Endodermal cell (in vitro differentiated cells): ENCODE measurements at places on chromosomes 16 and 17. TPM values are rescaled to one million over a fixed set of nuclear protein-coding genes. Genes with fewer than 3 reads are reported as not detected.

The MEIOB gene
- total RNA-seq = 0.21 TPM in 1 of 3 replicates, not detected in the others

The ZFPM1 gene
- 14.5 and 18.1 TPM in 2 replicates for total RNA-seq

The NECAB2 gene
- 2.7 and 4.7 TPM in 2 replicates for total RNA-seq

The CA7 gene
- total RNA-seq = not detected in 2 replicates

The MAF gene
- total RNA-seq = 4.1 and 5.1 TPM in 2 replicates

The GINS2 gene
- total RNA-seq = 16.8 to 42.3 TPM (median 39.5 TPM) in 3 replicates

The GPR139 gene
- total RNA-seq = not detected in 2 replicates

The CHRNE gene
- 0.71 to 1.2 TPM (median 1.0 TPM) in 3 replicates for total RNA-seq

The ANTKMT gene
- total RNA-seq = 36.9 and 37.8 TPM in 2 replicates

The NDE1 gene
- 55.8 to 79.3 TPM (median 69.2 TPM) in 3 replicates for total RNA-seq

- no peak overlapping the region for H3K4me3 ChIP-seq
- DNase-seq = no peak
- H3K36me3 ChIP-seq = no peaks in the 10 kb centered on the region
- H3K4me1 ChIP-seq = no peaks in the 10 kb centered on the region
These were observed 1689.3 kb downstream of the TP53TG3F start for GRCh38 chr16:35148748-35149147.

DNA sequence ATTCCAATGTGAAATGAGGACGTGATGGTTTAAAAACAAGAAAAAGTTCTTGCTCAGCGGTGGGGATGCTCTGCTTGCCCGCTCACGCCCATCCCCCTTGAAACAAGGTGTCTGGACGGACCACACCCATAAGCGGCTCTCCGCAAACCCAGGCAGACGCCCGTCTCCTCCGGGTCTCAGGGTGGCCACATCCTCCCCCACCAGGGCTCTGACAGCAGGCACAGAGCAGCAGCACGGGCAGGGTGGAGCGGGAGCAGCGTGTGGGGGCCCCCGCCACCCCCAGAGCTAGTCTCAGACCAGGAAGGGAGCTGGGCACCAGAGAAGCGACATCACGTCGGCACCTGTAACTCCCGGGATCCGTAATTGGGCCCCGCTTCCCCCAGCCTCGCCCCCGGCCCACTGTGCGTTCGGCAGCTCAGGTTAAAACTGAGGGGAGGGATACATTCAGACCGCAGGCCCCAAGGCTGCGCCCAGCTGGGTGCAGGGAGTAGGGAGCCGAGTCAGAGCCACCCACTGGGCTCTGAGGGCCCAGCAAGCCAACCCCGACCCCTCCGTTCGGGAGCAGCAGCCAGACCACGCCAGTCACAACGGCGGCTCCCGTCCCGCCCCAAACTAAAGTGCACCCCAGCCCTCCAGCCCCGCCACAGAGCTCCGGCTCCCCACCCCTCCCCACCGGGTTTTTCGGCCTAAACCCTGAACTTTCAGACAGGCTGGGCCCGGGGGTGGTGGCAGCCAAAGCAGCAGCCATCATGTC is 22.0 kb downstream of the CLUH start:
- H3K27me3 ChIP-seq = no peaks in the 10 kb centered on the region
- peak overlapping the region; percentile 38 for H3K27ac ChIP-seq
- DNase-seq = peak; percentile 58
- H3K4me3 ChIP-seq = no peak overlapping the region

- DNase-seq = no peak
- H3K27me3 ChIP-seq = no peaks in the 10 kb centered on the region
- peak overlapping the region; percentile 98 for H3K4me3 ChIP-seq
- H3K4me1 ChIP-seq = no peaks in the 10 kb centered on the region
These were observed 623 bp downstream of the MBTPS1 start for GRCh38 chr16:84115919-84116719.

- H3K4me3 ChIP-seq = no peak overlapping the region
- no peaks in the 10 kb centered on the region for H3K27me3 ChIP-seq
- H3K36me3 ChIP-seq = peaks cover 15% of the 10 kb centered on the region
These were observed 144.0 kb upstream of the CHMP6 start for GRCh38 chr17:80847496-80848230.

DNA sequence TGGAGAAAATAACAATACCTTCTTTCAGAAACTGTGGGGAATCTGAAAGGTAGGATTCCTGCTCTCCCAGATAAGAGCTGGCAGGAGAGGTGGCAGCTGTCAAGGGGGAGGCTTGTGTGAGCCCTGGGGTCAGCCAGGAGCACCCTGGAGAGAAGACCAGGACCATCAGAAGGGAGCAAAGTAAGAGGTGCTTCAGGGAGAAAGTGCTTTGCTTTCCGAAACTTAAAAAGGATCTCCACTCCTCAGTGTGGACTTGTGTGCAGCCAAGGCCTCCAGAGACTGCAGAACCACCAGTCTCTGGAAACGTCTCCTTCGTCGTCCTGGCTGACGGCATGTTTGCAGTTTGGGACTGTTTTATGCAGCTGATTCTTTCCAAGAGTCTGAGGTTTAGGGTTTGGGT is 13.7 kb upstream of the SOX9 start:
- H3K27me3 ChIP-seq = peaks cover 44% of the 10 kb centered on the region
- H3K36me3 ChIP-seq = no peaks in the 10 kb centered on the region
- H3K4me3 ChIP-seq = no peak overlapping the region
- H3K27ac ChIP-seq = no peak overlapping the region

- DNase-seq = peak; percentile 56
- H3K4me3 ChIP-seq = no peak overlapping the region
- no peak overlapping the region for H3K27ac ChIP-seq
- no peaks in the 10 kb centered on the region for H3K27me3 ChIP-seq
- no peaks in the 10 kb centered on the region for H3K4me1 ChIP-seq
- no peaks in the 10 kb centered on the region for H3K36me3 ChIP-seq
These were observed 92.6 kb downstream of the RPTOR start for GRCh38 chr17:80637048-80637781.

- no peaks in the 10 kb centered on the region for H3K4me1 ChIP-seq
- H3K4me3 ChIP-seq = no peak overlapping the region
- no peak for DNase-seq
- H3K27me3 ChIP-seq = peaks cover 70% of the 10 kb centered on the region
- no peaks in the 10 kb centered on the region for H3K36me3 ChIP-seq
These were observed 13.0 kb downstream of the CBX4 start for GRCh38 chr17:79826204-79826680.

DNA sequence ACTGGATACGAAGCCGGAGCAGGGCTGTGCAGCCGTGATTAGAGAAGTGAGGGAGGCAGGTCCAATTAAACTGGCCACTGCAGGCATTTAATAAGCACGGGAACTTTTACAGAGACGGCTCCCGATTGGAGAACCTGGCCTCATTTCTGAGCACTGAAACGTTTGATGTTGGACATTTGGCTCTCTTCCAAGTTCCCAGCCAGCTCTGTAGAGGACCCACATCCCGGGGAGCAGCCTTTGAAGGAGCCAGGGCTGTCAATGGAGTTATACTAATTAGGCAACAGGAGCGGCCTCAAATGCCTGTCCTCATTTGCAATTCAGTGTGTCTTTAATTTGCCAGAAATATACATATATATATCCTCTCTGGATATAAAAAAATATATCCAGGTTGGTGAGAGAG is 499.4 kb upstream of the C16orf82 start:
- no peak overlapping the region for H3K4me3 ChIP-seq
- no peaks in the 10 kb centered on the region for H3K4me1 ChIP-seq
- H3K36me3 ChIP-seq = no peaks in the 10 kb centered on the region
- H3K27me3 ChIP-seq = peaks cover 29% of the 10 kb centered on the region

DNA sequence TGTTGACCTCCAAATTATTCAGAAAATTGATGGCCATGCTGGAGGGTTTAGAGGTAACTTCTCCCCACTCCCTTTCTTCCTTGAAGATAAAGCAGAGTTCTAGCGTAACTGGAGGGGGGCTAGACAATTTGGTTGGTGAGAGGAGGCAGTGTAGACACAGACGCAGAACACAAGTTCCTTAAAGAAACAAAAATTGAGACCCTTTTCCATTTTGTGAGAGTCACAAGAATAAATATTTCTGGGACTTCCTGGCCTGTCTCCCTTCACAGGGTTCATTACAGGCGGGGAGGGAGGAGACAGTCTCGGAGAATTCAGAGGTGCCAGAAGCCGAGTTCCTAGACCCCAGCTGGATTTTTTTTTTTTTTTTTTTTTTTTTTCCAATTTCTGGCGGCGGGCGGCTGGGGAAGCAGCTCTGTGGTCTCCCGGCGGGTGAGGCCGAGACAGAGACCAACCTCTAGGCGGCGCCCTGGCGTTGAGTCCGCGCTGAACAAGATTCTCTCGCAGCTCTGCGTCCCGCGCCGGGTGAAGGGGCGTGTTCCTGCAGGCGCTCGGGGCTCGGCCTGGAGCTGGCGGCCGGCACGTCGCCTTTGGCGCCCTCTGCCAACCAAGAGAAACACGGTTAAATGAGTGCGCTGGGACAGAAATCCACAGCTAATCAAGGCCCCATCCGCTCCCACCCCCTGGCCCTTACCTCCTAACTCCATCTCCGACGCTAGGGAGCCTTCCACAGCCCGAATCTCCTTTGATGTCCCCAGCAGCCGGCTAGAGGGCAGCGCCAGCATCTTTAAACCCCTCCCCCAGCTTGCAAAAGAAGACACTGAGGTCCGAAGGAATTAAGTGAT is 10.2 kb upstream of the HOXB9 start:
- peaks cover 100% of the 10 kb centered on the region for H3K27me3 ChIP-seq
- no peak overlapping the region for H3K4me3 ChIP-seq
- peak; percentile 100 for DNase-seq
- no peak overlapping the region for H3K27ac ChIP-seq
- H3K4me1 ChIP-seq = no peaks in the 10 kb centered on the region

GRCh38 chr16:30760001-30760559 is 1.8 kb downstream of the CFAP119 start:
- H3K4me1 ChIP-seq = peaks cover 8% of the 10 kb centered on the region
- no peak for DNase-seq
- H3K36me3 ChIP-seq = peaks cover 73% of the 10 kb centered on the region
- no peaks in the 10 kb centered on the region for H3K27me3 ChIP-seq
- H3K27ac ChIP-seq = no peak overlapping the region
- H3K4me3 ChIP-seq = peak overlapping the region; percentile 97

GRCh38 chr17:35534576-35535093 is 2.8 kb downstream of the SLFN12L start:
- no peaks in the 10 kb centered on the region for H3K4me1 ChIP-seq
- no peak overlapping the region for H3K4me3 ChIP-seq

- peaks cover 30% of the 10 kb centered on the region for H3K4me1 ChIP-seq
- H3K4me3 ChIP-seq = peak overlapping the region; percentile 99
- no peaks in the 10 kb centered on the region for H3K36me3 ChIP-seq
- peaks cover 7% of the 10 kb centered on the region for H3K27me3 ChIP-seq
- no peak overlapping the region for H3K27ac ChIP-seq
These were observed 2.9 kb downstream of the CMIP start for GRCh38 chr16:81447383-81448101.

DNA sequence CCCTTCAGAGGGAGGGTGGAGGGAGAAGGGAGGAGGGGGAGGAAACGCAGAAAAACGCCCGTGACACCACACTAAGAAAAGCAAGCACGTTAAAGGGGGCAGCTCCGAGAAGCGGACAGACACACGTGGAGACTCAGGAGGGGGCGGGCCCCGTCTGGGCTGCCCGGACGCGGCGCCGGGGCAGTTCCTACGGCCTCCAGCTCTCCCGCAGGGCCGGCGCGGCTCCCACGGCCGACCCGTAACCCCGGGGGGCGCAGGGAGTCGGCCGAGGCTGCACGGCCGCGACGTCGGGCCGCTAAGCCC is 362 bp downstream of the KLHDC4 start:
- no peaks in the 10 kb centered on the region for H3K27me3 ChIP-seq
- no peaks in the 10 kb centered on the region for H3K4me1 ChIP-seq
- no peak for DNase-seq
- peak overlapping the region; percentile 94 for H3K4me3 ChIP-seq
- peaks cover 34% of the 10 kb centered on the region for H3K36me3 ChIP-seq
- H3K27ac ChIP-seq = peak overlapping the region; percentile 5

- no peak overlapping the region for H3K27ac ChIP-seq
- no peaks in the 10 kb centered on the region for H3K36me3 ChIP-seq
- H3K4me3 ChIP-seq = no peak overlapping the region
- H3K27me3 ChIP-seq = no peaks in the 10 kb centered on the region
These were observed 2.9 kb downstream of the TNS4 start for GRCh38 chr17:40498281-40499084.

DNA sequence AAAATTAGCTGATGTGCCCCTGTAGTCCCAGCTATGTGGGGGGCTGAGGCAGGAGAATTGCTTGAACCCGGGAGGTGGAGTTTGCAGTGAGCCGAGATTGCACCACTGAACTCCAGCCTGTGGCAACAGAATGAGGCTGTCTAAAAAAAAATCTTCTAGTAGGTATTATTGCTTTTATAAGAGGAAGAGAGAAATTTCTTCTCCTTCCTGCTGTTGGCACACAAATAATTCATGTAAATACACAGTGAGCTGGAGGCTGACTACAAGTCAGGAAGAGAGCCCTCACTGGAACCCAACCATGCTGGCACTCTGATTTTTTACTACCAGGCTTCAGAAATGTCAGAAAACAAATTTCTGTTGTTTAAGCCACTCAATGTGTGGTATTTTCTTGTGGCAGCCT is 6.7 kb downstream of the PRDM7 start:
- H3K4me3 ChIP-seq = no peak overlapping the region
- no peaks in the 10 kb centered on the region for H3K4me1 ChIP-seq
- DNase-seq = no peak
- H3K27me3 ChIP-seq = no peaks in the 10 kb centered on the region
- H3K36me3 ChIP-seq = no peaks in the 10 kb centered on the region

GRCh38 chr17:66518108-66518507 is 215.7 kb downstream of the PRKCA start:
- no peak overlapping the region for H3K4me3 ChIP-seq
- H3K4me1 ChIP-seq = no peaks in the 10 kb centered on the region
- DNase-seq = no peak
- H3K36me3 ChIP-seq = no peaks in the 10 kb centered on the region
- H3K27ac ChIP-seq = no peak overlapping the region

DNA sequence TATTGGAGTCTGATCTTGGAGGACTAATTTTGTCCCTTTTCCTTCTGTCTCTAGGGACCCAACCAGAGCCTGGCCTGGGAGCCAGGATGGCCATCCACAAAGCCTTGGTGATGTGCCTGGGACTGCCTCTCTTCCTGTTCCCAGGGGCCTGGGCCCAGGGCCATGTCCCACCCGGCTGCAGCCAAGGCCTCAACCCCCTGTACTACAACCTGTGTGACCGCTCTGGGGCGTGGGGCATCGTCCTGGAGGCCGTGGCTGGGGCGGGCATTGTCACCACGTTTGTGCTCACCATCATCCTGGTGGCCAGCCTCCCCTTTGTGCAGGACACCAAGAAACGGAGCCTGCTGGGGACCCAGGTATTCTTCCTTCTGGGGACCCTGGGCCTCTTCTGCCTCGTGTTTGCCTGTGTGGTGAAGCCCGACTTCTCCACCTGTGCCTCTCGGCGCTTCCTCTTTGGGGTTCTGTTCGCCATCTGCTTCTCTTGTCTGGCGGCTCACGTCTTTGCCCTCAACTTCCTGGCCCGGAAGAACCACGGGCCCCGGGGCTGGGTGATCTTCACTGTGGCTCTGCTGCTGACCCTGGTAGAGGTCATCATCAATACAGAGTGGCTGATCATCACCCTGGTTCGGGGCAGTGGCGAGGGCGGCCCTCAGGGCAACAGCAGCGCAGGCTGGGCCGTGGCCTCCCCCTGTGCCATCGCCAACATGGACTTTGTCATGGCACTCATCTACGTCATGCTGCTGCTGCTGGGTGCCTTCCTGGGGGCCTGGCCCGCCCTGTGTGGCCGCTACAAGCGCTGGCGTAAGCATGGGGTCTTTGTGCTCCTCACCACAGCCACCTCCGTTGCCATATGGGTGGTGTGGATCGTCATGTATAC is 8.0 kb downstream of the GPRC5C start:
- H3K27me3 ChIP-seq = no peaks in the 10 kb centered on the region
- H3K4me3 ChIP-seq = no peak overlapping the region
- H3K4me1 ChIP-seq = no peaks in the 10 kb centered on the region
- H3K36me3 ChIP-seq = peaks cover 42% of the 10 kb centered on the region

- no peak for DNase-seq
- H3K27me3 ChIP-seq = peaks cover 65% of the 10 kb centered on the region
- H3K4me1 ChIP-seq = no peaks in the 10 kb centered on the region
- no peak overlapping the region for H3K27ac ChIP-seq
These were observed 1.1 kb downstream of the METRNL start for GRCh38 chr17:83080579-83080857.
